ENCODE measurements at places on chromosomes 5 and 9. TPM values are rescaled to one million over a fixed set of nuclear protein-coding genes. Genes with fewer than 3 reads are reported as not detected.

GRCh38 chr9:91710158-91710557 lies 239.9 kb downstream of the ROR2 start:
- DNase-seq, result no peak
- no peaks in the 10 kb centered on the region for H3K27me3 ChIP-seq
- H3K4me1 ChIP-seq, result no peaks in the 10 kb centered on the region
- H3K4me3 ChIP-seq, result no peak overlapping the region

GRCh38 chr9:15873573-15874177 lies 320.8 kb downstream of the CCDC171 start:
- no peak overlapping the region for H3K4me3 ChIP-seq
- DNase-seq, result no peak
- H3K27ac ChIP-seq, result no peak overlapping the region
- no peaks in the 10 kb centered on the region for H3K27me3 ChIP-seq
- H3K36me3 ChIP-seq, result no peaks in the 10 kb centered on the region

GRCh38 chr5:72440207-72440638 lies 67.0 kb downstream of the ZNF366 start:
- H3K36me3 ChIP-seq, result no peaks in the 10 kb centered on the region
- H3K27ac ChIP-seq, result peak overlapping the region; percentile 28
- no peak for DNase-seq
- no peak overlapping the region for H3K4me3 ChIP-seq

GRCh38 chr5:132099076-132099748 lies 25.6 kb downstream of the CSF2 start:
- H3K27ac ChIP-seq, result no peak overlapping the region
- H3K4me1 ChIP-seq, result no peaks in the 10 kb centered on the region
- H3K27me3 ChIP-seq, result no peaks in the 10 kb centered on the region
- DNase-seq, result no peak
- no peaks in the 10 kb centered on the region for H3K36me3 ChIP-seq

- H3K27ac ChIP-seq, result no peak overlapping the region
- no peak for DNase-seq
- no peaks in the 10 kb centered on the region for H3K27me3 ChIP-seq
- no peak overlapping the region for H3K4me3 ChIP-seq
Measured at GRCh38 chr9:94719878-94720277, 6.6 kb upstream of the AOPEP start.

Gene ZNF300
- total RNA-seq, result 0.74 TPM

DNA sequence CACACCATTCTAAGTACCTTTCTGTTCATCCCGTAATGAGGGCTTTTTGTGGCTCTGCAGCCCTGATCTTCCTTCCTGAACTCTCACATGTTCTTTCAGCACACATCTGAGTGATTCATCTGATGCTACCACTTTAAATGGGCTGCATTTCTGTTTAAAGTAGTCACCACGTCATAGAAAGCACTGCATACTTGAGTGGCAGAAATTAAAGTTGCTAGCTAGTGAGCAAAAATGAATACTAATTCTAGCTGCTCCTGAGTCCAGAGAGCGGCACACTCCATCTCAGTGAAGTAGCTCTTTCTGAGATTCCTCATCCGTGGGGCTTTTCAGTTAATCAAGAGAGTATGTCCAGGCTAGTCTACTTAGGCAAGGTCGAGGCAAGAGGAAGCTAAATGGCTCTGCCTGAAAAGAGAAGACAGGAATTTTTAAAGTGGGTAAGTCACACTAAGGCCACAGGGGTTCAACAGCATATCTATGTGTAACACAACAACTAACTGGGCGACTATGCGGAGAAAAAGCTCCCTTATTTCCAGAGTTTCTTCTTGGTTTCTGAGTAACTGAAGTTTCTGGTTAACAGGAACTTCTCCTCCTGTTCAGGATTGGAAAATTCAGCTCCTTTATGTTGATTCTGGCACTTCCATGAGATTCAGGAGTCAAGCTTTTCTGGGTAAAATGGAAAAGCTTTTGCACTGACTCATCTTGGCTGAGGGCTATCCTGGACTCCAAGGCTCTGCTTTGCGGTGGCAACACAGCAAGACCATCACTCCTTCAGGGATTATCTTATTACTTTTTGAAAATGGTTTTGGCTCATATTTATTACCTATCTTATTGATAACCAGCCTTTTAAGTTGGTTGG lies 109.5 kb downstream of the TAF11L14 start:
- H3K36me3 ChIP-seq, result no peaks in the 10 kb centered on the region
- no peaks in the 10 kb centered on the region for H3K27me3 ChIP-seq
- no peak for DNase-seq
- H3K27ac ChIP-seq, result no peak overlapping the region
- no peaks in the 10 kb centered on the region for H3K4me1 ChIP-seq

GRCh38 chr9:129495620-129496472 lies 125.1 kb downstream of the C9orf50 start:
- no peaks in the 10 kb centered on the region for H3K27me3 ChIP-seq
- peak overlapping the region; percentile 99 for H3K27ac ChIP-seq
- DNase-seq, result peak; percentile 96

All from right atrium auricular region (tissue), 2 donors.